ENCODE measurements at places on chromosomes 1 and 21.

- H3K36me3 ChIP-seq: no peaks in the 10 kb centered on the region
- no peak for DNase-seq
- H3K4me3 ChIP-seq: no peak overlapping the region
- no peaks in the 10 kb centered on the region for H3K27me3 ChIP-seq
- H3K4me1 ChIP-seq: no peaks in the 10 kb centered on the region
- H3K27ac ChIP-seq: no peak overlapping the region
Measured at GRCh38 chr1:194161591-194161990, 975.2 kb upstream of the B3GALT2 start.

GRCh38 chr1:59015708-59016107 is 231.9 kb upstream of the JUN start:
- H3K27me3 ChIP-seq: no peaks in the 10 kb centered on the region
- H3K4me1 ChIP-seq: peaks cover 15% of the 10 kb centered on the region
- no peak overlapping the region for H3K4me3 ChIP-seq
- no peak for DNase-seq
- H3K27ac ChIP-seq: no peak overlapping the region

DNA sequence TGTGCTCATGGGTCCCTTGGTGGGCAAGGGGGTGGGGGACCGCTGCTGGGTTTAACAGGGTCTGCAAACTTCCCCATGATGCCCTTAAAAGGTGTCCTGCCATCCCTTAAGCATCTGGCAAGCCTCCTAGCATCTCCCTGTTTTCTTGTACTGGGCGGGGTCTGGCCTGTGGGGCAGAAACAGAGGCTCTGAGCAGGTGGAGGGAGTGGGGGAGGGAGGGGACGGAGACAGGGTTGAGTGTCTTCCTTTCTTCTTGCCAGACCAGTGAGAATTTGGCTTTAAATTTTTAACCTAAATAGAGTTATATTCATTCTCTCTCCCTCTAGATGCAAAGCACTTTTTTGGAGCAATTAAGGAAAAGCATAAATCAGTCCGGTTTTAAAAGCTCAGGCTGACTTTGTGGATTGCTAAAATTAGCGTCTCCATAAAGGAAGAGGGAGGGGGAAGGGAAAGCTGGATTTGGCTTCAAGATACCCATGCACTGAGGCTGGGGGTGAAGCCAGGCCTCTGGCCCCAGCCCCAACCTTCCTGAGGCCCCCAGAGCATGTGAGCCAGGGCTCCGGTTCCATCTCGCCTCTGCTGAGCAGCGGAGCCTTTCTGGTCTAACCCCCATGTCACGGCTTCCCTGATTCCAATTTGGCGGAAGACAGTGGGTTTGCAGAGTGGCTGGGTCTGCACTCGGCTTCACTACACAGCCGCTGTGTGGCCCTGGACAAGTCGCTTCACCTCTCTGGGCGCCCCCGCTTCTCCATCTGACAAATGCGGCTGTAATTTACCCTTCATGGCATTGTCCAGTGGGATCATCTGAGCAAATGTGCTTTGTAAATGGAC is 25.3 kb downstream of the IGSF21 start:
- H3K27ac ChIP-seq: no peak overlapping the region
- no peaks in the 10 kb centered on the region for H3K27me3 ChIP-seq
- DNase-seq: no peak
- H3K4me3 ChIP-seq: no peak overlapping the region
- no peaks in the 10 kb centered on the region for H3K36me3 ChIP-seq

GRCh38 chr21:37767984-37768383 is 148.3 kb downstream of the KCNJ6 start:
- no peaks in the 10 kb centered on the region for H3K27me3 ChIP-seq
- no peak overlapping the region for H3K4me3 ChIP-seq
